Astrocyte (in vitro differentiated cells and primary cell): ENCODE measurements at places on chromosomes 5 and 9. TPM values are rescaled to one million over a fixed set of nuclear protein-coding genes. Genes with fewer than 3 reads are reported as not detected.

DNA sequence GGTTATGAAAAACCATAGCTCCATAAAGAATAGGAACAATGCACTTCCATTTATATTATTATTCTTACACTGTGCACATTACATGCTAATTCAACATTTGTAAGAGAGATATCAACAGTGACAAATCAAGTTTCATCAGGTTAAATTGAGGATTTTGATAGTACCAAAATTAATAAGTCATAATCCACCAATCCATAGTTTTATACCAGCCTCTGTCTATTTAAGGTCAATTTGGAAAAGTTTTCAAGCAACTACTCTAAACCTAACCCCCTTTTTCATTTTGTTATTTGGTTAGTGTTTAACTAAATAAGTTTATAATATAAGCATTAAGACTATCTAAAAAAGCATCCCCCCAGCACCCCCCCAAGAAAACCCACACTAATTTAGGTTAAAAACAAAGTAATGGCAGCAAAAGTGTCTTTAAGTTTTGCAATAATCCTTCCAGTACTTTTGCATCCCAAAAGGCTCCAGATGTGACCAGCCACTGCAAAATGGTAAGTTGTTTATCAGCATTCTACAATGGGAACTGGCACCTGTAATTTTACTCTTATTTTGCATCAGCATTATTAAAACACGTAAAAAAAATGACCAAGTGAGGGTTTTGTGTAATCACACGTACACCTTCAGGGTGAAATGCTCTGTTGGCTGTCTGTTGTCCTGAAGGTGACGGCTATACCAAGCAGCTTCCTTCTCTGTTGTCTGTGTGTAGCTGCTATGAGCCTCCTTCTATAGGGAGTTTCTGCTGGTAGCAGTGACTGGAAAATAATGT is 36.8 kb upstream of the SSBP2 start:
- peak; percentile 69 for DNase-seq

- DNase-seq, result no peak
Observed at GRCh38 chr9:1008216-1008615, 31.8 kb downstream of the DMRT3 start.

- no peak for DNase-seq
Observed at GRCh38 chr5:124182133-124182532, 564.3 kb downstream of the ZNF608 start.

DNA sequence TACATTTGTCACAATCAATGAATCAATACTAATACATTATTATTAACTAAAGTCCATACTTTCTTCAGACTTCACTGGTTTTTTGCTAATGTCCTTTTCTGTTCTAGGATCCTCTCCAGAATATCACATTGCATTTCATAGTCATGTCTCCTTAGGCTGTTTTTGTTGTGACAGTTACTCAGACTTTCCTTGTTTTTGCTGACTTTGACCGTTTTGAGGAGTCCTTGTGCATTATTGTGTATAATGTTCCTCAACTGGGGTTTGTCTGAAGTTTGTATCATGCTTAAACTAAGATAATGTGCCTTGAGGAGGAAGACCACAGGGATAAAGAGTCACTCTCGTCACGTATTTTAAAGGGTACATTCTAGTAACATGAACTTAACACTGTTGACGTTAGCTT is 376.9 kb downstream of the NTRK2 start:
- DNase-seq, result no peak

The ANKRD18B gene
- total RNA-seq, result 5.5 and 6.3 TPM in 2 replicates
